A549 treated with Mapracorat at 1 μM for 4 hours (cell line): ENCODE measurements at places on chromosomes 6 and 20. TPM values are rescaled to one million over a fixed set of nuclear protein-coding genes. Genes with fewer than 3 reads are reported as not detected.

PRSS16 gene
- total RNA-seq = 2.8 to 3.5 TPM (median 2.9 TPM) in 5 replicates

NKX2-4 gene
- total RNA-seq = not detected in 5 replicates

GMPR gene
- 3.8 to 6.8 TPM (median 6.0 TPM) in 5 replicates for total RNA-seq

ZMYND8 gene
- 13.6 to 15.4 TPM (median 14.6 TPM) in 5 replicates for total RNA-seq

GJA10 gene
- not detected in 5 replicates for total RNA-seq

FAXC gene
- total RNA-seq = 5.9 to 8.9 TPM (median 6.6 TPM) in 5 replicates

KHDC1L gene
- total RNA-seq = 0.29 TPM in 1 of 5 replicates, not detected in the others
